ENCODE measurements at places on chromosomes 6 and 20.

DNA sequence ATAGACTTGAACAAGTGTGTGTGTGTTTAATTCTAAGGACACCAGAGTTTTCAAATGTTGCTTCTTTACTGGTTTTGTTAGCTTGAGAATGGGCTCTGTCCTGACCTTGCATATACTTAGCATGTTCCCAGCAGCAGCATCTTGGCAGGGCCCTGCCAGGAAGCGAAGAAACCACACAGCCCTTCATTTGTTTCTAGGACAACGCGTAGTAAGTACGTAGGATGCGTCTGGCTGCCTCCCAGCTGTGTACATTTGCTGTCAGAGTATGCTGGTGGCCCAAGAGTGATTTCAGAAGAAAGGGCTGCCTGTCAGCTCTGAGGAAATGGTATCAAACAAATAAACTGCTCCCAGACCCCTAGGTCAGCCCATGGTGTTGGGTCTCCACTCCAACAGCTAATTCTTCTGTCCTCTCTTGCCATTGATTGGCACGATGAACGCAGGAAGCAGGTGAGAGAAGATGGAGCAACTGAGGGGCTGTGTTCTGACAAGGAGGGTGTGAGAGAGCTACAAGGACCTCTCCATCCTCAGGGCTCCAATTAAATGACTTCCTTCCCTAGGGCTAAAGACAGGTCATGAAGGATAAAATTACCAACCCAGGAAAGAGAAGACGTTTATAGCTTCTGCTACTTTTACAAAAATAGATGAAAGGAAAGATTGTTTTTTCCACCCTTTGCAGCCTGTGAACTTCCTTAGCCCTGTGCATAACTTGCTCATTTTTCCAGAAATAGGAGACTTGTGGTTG is 55.9 kb upstream of the HDDC2 start:
- DNase-seq, result no peak

- DNase-seq, result no peak
Measured at GRCh38 chr6:155215906-155216305, 47.9 kb upstream of the CLDN20 start.

- DNase-seq, result no peak
Measured at GRCh38 chr6:158554611-158555361, 5.1 kb upstream of the TMEM181 start.

- DNase-seq, result peak; percentile 62
Measured at GRCh38 chr6:26172608-26172968, 85.4 kb downstream of the HFE start.

Measured in suppressor macrophage (primary cell).